ENCODE measurements at places on chromosomes 12 and 14.
A peak's percentile ranks its signal among the peaks of the same experiment; 100 is the strongest.

GRCh38 chr14:49418789-49419188 lies 167.4 kb downstream of the RPS29 start:
- no peak for DNase-seq

GRCh38 chr12:25130741-25131188 lies 64.2 kb downstream of the DNAI7 start:
- DNase-seq: peak; percentile 61

DNA sequence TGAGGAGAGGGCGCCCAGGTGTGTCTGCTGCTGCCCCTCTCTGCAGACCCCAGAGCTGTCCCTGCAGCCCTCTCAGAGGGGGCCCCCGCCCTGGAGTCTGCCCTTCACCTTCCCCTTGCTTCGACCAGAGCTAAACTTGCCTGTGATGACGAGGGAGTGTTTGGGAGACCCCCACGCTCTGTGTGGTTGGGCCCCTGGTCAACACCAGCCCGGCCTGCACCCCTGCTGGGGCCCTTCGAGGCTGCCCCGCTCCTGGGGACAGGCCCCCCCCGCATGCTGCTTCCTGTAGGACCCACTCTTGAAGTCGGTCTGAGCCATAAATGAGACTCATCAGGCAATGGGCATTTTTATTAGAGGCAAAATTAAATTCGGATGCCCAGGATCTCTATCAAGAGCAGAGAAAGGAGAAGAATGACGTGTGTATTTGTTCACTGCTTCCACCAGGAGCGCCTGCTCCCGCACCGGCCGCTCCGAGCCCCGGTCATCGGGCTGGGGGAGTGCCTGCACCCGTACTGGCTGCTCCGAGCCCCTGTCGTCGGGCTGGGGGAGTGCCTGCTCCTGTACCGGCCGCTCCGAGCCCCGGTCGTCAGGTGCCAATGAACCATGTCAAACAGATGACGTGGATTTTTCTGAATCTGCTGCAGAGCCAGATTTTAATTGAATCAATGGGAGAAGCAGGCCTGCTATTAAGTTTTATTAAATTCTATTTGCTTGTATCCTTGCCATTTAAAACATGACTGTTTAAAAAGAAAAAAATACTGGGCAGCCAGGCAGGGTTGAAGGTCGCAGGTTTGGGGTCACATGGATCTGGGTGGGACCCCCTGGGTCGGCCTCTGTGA lies 47.7 kb downstream of the NOC4L start:
- no peak for DNase-seq

GRCh38 chr12:106343214-106343528 lies 14.4 kb upstream of the POLR3B start:
- no peak for DNase-seq

DNA sequence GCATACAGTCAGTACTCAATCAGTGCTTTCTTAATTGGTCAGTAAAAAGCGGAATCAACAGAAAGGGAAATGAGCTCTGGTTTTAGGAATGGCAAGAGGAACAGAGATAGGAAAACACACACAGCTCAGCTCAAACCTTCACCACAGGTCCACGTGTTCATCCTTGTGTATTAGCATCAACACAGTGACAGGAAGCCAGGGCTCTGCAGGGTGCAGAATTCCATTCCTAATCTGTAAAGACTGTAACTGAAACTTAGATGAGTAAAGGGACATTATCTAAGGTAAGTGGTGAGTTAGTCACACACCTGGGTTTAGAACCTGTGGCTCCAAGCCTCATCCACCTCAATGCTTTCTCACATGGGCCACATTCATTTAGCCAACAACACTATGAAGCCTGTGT lies 1242.2 kb upstream of the TMEM132C start:
- DNase-seq: no peak

GRCh38 chr14:96235426-96235825 lies 20.6 kb upstream of the BDKRB1 start:
- DNase-seq: no peak

DNA sequence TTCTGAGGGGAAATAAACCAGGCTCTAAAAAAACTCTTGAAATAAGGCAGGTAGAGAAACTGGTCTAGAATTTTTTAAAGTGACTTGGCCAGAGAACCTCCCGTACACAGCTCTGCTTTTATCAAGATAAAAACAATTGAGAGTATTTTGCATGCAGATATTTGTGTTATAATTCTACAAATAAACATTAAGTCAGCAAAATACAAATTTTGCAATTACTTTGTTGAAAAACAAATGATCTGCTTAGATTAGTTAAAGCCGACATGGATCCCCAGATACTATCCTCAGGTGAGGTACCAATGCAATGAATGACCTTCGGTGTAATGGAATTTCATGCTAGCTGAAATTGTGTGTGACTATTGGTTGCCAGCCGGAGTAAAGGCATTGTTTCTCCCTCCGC lies 197.2 kb downstream of the SOX5 start:
- DNase-seq: no peak

- no peak for DNase-seq
These were observed 88.1 kb downstream of the PAPOLA start for GRCh38 chr14:96590190-96590864.

- DNase-seq: no peak
These were observed 141.0 kb downstream of the SRGAP1 start for GRCh38 chr12:63985456-63985855.

DNA sequence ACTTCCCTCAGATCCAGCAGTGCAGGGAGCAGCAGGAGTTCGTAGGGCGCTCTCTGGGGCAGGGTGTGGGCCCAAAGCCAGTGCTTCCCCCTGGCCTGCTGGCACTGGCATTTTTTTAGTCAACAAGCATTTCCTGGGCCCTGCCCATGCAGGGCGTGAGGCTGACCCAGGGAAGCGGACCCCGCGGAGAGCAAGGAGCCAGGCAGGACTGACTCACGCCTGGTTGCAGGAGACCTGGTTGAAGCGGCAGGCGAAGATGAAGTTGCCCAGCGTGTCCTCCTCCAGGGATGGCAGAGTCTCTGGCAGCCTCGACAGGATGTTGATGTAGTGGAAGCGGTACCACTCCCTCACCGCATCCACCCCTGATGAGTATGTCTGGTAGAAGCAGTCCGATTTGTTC lies 13.5 kb downstream of the SCNN1A start:
- no peak for DNase-seq

- no peak for DNase-seq
These were observed 13.4 kb upstream of the OAS2 start for GRCh38 chr12:112964915-112965314.

GRCh38 chr12:48980389-48980952 lies 2.3 kb downstream of the WNT1 start:
- DNase-seq: peak; percentile 44

GRCh38 chr14:77885367-77885766 lies 85.5 kb downstream of the ADCK1 start:
- DNase-seq: no peak

DNA sequence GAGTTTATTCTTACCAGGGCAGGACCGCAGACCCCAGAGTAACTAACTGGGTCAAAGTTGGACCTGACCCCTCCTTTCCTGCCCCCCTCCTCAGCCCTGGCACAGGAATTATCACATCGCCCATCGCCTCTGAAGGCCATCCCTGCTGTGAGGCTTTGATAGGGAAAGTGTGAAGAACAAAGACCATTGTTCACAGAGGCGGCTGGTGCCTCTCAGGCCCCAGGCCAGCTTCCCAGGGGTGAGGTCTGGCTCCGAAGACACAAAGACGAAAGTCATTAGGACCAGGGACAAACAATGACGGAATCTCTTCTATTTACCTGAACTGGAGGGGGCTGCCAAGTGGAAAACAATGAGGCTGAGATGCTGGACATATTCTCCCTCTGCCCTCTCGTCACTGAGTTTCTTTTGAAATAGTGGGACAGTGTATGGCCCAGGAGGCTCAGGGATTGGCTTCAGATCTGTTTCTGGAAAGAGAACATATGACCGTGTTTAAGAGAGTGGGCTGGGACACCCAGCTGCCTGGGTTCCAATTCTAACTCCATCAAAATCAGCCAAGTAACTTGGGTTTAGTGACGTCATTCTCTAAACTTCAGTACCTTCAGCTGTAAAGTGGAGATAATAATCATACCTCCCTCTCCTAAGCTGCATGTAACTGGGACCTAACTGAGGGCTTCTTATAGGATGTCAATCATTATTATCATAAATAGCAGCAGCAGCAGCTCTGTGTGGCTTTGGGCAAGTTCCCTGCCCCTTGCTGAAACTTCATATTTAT lies 769.4 kb downstream of the MED13L start:
- no peak for DNase-seq

DNA sequence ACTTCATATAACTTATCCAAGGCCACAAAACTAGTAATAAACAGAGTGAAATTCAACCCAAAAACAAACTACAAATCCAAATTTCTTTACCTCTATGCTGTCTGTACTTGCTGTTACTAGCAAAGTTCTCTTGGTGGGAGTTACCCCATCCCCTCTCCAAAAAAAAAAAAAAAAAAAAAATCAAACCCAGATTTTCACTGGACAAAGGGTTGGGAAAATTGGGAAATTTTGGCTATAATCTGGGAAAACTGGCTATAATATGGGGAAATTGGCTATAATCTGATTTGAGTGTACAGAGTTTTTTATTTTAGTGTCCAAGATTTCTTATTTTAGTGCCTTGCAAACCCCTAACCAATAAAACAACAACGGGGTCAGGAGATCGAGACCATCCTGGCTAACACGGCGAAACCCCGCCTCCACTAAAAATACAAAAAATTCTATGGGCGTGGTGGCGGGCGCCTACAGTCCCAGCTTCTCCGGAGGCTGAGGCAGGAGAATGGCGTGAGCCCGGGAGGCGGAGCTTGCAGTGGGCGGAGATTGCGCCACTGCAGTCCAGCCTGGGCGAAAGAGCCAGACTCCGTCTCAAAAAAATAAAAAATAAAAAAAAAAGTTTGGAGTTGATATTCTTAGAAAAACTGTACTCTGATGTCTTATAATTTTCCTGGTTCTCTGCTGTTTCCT lies 148.4 kb downstream of the CHST11 start:
- DNase-seq: no peak

DNA sequence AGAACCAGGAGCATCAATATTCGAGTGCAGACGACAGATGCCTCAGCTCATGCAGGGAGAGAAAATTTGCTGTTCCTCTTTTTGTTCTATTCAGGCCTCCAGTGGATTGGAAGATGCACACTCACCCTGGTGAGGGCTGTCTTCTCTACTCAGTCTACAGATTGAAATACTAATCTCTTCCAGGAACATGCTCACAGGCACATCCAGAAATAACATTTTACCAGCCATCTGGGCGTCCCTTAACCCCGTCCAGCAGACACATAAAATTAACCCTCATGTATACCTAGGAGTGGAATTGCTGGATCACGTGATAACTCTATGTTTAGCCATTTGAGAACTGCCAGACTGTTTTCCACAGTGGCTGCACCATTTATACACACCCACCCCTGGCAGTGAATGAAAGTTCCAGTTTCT lies 4.5 kb upstream of the OAS2 start:
- DNase-seq: no peak

DNA sequence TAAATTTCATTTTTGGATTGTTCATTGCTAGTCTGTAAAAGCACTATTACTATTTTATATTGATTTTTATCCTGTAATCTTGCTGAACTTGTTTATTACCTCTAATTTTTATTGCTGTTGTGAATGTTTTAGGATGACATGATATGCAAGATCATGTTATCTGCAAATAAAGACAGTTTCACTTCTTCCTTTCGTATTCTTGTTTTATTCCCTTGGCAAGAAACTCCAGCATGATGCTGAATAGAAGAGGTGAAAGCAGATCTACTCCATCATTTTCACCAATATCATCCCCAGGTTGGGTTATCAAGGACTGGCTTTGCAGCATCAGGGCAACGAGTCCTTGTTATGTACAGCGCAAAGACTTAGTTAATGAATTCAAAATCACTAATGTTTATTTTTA lies 2.7 kb upstream of the CLECL1 start:
- no peak for DNase-seq

DNA sequence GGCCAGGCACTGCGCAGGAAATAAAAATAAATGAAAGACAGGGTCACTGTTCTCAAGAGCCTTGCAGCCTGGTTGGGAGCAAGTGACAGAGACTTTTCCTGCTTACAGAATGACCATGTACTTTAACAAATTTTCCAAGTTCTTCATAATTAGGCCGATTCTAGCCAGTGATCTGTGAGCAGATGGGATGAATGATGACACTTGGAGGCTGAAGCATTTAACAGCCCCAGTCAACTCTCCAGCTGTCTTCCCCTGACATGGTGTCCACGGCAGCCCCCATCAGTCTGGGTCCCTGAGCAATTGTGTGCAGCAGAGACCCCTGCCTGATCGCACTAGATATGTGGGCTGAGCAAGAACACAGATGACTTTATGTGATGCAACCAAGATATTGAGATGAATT lies 198.8 kb downstream of the NTF3 start:
- no peak for DNase-seq

GRCh38 chr12:28517101-28517500 lies 326.8 kb downstream of the CCDC91 start:
- DNase-seq: no peak

GRCh38 chr12:28591831-28592230 lies 401.6 kb downstream of the CCDC91 start:
- DNase-seq: no peak

- DNase-seq: no peak
These were observed 37.5 kb upstream of the KRR1 start for GRCh38 chr12:75548879-75549278.

DNA sequence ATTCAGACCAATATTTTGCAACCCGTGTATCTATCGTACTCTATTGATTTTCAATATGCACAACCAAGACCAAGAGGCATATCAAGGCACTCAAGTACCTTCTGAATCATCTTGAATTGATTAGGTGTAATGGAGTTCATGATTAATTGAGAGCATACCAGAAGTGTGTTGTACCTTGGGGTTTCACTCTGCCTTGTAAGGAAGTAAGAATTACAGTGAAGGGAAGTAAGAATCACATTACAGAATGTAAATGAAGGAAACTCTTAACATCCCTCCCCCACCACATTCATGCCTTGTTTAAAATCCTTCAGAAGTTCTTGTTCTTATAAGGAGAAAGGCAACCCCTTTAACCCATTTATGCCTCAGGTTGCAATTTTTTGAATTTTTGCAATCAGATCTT lies 5.4 kb upstream of the MGAT4C start:
- DNase-seq: no peak

- DNase-seq: no peak
These were observed 100.2 kb downstream of the STAB2 start for GRCh38 chr12:103687253-103687652.

- no peak for DNase-seq
These were observed 139.5 kb downstream of the CHST11 start for GRCh38 chr12:104596134-104596799.

Data from CD4-positive, alpha-beta T cell treated with Interleukin-21 for 1 hour (primary cell).